ENCODE measurements at places on chromosomes 3 and 15.

DNA sequence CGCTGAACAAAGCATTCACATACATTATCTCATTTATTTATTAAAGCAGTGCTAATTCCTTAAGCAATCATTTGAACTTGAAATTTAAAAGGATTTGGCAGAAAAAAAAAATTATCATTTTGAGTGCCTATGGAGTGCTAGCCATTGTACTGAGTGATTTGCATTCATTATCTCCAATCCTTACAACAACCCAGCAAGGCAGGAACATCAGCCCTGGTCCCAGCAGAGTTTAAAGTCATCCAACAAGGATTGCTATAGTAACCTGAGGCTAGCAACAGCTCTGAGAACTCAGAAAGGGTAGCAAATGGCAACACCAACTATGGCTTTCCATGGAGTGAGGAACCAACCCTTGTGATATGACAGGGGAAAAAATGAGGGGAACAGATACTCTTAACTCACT lies 237.6 kb upstream of the SETMAR start:
- DNase-seq, result no peak

GRCh38 chr3:115855911-115856310 lies 232.6 kb downstream of the GAP43 start:
- DNase-seq, result peak; percentile 30

DNA sequence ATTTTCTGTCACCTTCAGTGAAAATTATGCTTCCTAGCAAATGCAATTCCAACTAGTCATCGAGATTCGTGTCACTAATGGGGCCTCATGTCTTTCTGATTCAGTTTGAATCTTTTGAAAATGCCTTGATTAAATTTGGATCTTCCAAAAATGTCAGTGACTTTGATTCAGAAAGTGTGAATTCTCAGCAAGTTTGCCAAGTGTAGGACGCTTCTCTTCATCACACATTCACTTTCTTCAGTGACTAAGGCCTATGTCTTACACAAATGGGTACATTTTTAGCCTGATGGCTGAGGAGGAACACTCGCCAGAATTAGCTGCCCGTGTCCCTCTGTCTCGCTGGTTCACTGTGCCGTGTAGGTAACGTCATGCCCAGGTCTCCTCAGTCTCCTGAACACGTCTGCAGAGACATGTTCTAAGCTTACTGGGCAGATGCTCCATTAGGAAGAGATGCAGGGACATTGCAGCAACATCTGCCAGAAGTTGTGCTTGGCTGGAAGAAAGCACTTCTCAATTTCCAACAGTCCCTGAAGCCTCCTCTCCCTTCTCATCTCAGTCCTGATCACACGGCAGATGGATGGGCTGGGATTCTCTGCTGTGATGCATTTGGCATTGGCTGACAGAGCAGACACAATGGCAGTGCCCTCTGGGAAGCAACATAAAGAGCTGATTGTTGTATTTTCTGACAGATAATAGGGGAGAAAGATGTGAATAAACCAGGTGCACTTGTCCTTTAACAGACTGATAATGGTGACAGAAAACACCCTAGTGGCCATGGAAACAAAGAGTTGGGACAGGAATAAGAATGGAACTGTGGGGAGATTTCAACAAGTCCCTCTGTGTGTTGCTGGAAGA lies 29.1 kb upstream of the LYZL4 start:
- no peak for DNase-seq

GRCh38 chr15:98289747-98290146 lies 329.2 kb downstream of the ARRDC4 start:
- no peak for DNase-seq

DNA sequence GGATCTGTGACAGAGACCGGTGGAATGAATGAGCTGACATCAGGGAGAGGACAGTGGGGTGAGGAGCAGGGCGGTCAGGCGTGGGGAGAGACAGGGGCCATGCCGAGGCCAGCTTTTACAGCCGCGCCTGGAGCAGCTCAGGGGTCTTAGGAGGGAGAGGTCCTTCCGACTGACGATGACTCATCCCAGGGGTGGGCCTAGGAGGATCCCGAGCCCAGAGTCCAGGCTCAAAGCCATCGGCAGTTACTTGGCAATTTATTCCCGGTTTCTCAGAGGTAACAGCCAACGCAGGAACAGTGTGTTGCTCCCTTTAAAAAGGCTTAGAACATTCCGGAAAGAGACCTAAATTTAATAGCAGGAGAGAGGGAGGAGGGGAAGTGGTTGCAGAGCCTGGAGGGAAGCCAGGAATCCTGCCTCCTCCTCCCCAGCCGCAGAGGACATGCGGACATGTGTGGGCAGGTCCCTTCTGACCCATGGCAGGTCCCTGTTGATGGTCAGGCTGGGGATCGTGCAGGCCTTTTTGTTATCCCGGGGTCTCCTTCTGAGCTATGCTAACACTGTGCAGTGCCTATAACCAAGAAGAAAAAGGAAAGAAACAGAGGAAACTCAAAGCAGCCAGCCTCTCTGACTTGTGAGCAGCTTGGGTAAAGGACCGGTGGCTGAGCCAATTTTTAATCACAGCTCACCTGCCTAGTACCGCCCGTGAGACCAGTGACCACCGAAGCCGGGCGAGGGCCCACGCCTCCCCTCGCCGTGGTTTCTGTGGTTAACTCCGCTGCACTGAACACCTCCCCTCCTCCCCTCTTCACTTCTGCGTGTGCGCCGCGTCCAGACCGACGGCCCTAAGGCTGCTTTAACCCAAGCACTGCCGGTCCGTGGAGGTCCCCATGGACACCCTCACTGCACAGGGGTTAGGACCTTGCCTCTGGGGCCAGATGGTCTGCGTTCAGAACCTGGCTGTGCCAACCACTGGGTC lies 392.4 kb upstream of the PROK2 start:
- no peak for DNase-seq

GRCh38 chr3:35335703-35336102 lies 303.6 kb upstream of the ARPP21 start:
- DNase-seq, result no peak

DNA sequence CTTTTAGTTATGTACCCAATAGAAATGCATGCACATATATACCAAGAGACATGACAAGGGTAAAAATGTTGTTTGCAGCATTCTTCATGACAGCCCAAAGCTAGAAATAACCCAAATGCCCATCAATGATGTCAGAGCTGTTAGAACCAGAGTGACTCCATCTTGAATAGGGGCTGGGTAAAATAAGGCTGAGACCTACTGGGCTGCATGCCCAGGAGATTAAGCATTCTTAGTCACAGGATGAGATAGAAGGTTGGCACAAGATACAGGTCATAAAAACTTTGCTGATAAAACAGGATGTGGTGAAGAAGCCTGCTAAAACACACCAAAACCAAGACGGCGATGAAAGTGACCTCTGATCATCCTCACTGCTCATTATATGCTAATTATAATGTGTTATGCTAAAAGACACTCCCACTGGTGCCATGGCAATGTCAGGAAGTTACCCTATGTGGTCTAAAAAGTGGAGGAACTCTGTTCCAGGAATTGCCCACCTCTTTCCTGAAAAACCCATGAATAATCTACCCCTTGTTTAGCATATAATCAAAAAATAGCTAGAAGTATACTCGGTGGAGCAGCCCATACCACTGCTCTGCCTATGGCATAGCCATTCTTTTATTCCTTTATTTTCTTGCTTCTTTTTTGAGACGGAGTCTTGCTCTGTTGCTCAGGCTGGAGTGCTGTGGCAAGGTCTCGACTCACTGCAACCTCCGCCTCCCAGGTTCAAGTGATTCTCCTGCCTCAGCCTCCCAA lies 32.9 kb downstream of the ZBTB11 start:
- DNase-seq, result peak; percentile 41

GRCh38 chr3:2246873-2247648 lies 148.4 kb downstream of the CNTN4 start:
- no peak for DNase-seq

DNA sequence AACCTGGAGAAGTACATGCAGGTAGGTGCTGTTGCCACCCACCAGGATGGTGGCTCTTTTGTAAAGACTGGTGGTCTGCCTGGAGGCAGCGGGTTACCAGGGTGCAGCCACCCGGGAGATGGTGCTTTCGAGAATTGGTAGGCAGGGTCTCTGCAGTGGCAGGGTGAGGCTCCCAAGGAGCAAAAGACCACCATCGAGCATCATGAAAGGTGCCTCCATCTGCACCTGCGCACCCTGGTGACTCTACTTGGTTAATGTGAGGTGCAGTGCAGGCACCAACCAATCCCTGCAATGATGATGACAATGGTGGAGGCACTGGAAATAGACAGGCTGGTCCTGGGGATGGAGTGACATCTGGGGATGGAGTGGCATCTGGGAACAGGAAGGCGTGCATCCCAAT lies 236.7 kb downstream of the ADAMTS17 start:
- no peak for DNase-seq

- DNase-seq, result peak; percentile 11
These were observed 21.5 kb upstream of the KCNMB3 start for GRCh38 chr3:179272385-179272784.

DNA sequence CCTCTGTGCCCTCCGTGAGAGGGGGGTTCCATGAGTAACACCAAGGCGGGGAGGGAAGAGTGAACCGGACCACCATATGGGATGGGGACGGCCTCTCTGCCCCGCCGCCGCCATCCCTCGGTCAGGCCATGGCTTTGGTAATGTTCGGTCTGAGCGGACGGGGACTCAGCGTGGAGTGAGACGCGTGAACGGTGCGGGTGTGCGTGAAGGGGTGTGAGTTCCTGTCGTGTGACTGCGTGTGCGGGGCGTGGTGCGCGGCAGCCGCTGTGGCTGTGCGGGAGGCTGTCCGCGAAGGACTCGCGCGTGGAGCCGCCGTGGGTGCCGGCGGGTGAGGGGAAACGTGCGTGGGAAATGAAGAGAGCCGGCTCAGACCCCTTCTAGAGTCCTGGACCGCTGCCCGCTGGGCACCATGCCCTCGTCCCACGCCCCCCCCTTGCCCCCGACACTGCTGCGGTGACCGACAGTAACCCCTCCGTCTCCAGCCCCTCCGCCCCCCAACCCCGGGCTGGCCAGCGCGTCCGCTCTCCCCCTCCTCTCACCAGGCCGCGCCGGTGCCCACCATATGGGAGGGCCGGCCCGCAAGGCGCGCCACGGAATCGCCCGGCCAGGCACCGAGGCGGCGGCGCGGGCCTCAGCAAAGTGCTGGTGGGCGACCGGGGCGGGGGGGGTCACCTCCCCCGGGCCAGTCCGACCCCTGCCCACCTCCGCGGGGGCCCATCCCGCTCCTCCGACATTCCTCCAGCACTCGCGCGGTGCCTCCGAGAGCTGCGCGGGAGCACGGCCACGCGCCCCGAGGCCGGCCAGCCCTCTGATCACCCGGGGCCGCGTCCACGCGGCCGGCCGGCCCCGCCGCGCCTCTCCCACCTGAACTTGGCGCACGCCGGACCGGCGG lies 589 bp downstream of the KLF15 start:
- no peak for DNase-seq

DNA sequence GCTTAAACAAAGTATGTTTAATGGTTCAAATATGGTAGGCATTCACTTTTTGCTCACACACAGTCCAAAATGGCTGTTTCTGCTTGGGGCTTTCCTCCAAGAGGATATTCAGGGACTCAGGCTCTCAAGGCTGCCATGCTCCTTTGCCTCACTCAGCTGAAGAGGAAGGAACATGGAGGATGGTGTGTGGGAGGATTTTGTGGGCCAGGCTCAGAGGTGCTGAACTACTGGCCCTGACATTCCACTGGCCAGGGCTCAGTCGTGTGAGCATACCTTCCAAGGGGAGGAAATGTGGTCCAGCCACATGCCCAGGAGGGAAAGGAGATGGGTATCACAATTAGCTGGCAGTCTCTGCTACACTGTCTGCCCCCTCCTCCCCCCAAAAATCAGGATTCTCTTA lies 8.7 kb downstream of the PXYLP1 start:
- DNase-seq, result no peak

DNA sequence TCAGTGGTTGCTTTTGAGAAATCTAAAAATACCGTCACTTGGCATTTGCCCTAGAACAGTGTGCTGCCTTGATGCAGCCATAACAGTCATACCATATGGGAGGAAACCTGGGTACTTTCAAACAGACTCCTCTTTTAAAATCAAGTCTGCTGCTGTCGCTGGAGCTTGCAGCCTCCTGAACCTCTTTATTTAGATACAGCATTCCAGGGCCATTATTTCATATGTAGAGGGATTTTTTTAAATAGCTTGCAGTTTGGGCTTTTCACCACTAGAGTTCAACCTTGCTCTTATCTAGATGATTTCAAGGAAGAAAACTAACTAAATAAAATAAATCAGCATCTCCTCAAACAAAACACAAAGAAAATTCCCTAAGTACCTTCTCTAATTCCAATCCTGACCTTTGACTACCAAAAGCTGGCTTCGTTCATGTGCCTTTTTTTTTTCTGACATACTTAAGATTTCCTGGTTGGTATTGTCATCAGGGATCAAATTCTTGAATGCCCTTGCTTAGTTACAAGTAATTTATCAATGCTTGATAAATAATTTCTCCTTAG lies 111.6 kb downstream of the KBTBD8 start:
- peak; percentile 47 for DNase-seq

DNA sequence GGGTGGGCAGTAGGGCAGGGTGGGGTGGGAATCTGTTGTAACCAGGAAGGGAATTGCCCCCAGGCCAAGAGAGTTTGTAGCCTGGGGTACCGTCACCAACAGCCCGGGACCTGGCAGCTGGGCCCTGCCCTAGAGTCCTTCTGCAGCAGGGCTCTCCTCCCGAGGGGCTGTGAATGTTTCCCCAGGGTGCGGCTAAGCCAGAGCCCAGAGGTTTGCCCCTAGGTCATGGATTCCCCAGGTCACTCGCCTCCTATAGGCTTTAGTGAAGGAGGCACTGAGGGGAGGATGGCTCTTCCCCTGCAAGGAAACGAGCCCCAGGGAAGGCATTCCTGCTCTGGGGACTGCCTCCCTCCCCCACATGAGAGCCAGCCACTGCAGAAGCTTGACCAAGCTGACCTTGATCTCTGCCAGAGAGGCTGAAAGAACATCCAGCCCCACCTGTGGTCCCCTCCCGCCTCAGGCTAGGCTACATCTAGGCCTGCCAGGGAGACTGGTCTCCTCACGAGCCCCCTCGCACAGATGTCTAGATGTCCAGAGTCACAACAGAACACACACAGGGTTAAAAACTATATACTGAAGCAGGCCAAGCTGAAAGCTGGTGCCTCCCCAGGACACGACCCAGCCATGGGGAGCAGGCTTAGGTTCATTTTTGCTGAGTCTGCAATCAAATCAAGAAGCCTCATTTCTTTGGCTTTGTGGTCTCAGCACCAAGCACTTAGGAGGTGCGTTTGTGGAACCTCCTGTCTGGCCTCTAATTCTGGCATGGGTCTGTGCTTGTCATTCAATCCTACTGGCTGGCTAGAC lies 69.1 kb upstream of the TAMM41 start:
- DNase-seq, result no peak

- no peak for DNase-seq
These were observed 164.5 kb downstream of the EPHB1 start for GRCh38 chr3:134959516-134959915.

- DNase-seq, result no peak
These were observed 59.6 kb upstream of the GOLIM4 start for GRCh38 chr3:168155303-168155702.

DNA sequence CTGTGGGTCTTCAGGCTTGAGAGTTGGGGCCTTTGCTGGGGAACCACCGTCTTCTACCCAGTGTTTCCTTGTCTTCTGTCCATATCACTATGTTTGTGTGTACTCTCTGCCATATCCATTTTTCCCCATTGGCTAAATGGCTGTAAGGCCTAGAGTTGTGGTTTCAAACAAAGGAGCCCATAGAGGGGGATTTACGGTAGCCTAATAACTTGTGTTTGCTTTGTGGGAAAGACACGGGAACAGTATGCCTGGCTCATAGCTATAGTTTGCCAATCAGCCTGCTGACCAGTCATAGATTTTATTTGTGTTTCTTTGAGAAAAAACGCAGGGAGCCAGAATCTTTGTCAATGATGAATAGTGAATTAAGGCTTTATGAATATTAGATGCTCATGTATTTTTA lies 554.8 kb downstream of the NAALADL2 start:
- DNase-seq, result no peak

- no peak for DNase-seq
These were observed 4.8 kb downstream of the BMF start for GRCh38 chr15:40103864-40104271.

GRCh38 chr3:86563400-86563970 lies 427.5 kb downstream of the VGLL3 start:
- peak; percentile 17 for DNase-seq
